NCI-H2107 (cell line): ENCODE measurements at places on chromosomes 4 and X.

DNA sequence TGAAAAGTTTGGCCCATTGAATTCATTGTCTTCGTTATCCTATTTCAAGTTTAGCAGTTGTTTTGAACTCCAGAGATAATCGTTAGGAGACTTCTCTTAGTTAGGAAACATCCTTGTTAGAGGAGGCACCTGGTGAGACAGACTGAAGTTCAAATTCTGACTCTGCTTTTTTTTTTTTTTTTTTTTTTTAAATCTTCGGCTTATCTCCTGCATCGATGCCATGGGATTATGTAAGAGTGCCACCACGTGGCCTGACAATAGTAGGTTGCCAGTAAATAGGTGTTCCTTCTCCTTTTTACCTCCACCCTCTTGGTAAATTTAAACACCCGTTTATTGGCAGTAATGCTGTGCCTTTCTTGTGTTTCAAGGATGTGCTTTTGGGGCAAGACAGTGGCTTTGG lies 149.3 kb downstream of the SOWAHB start:
- DNase-seq = no peak

DNA sequence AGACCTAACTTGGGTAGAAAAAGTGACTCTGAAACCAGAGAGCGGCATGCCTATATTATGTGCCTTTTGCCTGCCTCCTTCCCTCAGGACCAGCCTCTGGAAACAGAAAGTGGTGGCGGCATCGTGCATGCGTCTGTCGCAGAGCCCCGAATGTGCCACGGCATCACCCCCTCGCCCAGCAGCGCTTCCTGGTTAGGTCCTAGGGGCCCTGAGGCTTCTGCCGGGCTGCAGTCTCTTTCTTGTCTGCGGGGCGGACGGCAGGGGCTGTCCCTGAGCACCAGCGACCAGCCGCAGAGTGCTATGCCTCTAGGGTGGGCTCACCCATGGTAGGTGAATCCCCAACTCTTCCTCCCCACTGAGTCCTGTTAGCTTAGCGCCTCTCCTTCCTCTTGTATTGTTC lies 68.7 kb downstream of the VSIG4 start:
- DNase-seq = no peak

- DNase-seq = no peak
These were observed 25.0 kb downstream of the NSG1 start for GRCh38 chr4:4411906-4412305.

DNA sequence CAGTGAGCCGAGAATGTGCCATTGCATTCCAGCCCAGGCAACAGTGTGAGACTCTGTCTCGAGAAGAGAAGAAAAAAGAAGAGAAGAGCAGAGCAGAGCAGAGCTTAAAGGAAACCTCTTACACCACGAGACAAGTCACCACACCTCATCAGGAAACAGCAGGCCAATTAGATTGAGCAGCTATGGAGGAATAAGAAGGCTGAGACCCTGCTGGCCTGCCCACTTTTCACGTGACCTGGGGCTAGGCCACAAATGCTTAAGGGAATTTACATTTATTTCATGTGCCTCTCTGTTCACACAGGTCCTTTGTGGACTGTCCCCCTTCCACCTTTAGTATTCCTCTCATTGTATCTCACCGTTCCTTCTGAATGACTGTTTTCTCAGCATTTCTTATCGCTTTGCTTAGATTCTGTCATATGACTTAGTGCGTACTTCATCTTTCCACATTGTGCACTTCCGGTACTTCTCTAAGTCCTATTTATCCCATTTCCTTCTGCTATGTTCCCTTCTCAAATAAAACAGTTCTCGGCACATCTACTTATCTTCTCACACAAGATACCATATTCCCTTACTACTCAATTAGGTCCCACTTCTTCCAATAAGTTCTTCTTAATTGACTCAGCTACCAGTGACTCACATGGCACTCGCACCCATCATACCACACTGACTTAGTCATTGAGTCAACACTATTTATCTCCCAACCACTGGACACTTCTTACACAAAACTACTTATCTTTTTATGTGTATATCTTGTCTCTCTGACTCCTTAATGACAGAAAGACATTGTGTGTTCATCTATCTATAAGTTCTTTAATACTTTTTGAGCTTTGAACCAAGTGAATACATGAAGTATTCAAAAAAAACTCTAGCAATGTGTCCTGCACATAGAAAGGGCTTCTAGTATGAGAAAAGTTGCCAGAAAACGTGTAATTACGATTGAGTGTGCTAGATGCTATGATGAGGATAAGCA lies 11.0 kb downstream of the CUL4B start:
- DNase-seq = no peak

GRCh38 chr4:112905728-112906127 lies 143.7 kb upstream of the ANK2 start:
- DNase-seq = no peak

- DNase-seq = no peak
These were observed 74.6 kb downstream of the PABPC4L start for GRCh38 chr4:134126955-134127354.

- no peak for DNase-seq
These were observed 59.9 kb downstream of the ZNF827 start for GRCh38 chr4:145878501-145879435.

- no peak for DNase-seq
These were observed 81.5 kb upstream of the CD99 start for GRCh38 chrX:2609431-2610238.

- DNase-seq = peak; percentile 31
These were observed 28.3 kb downstream of the CHRNA9 start for GRCh38 chr4:40363382-40363920.

DNA sequence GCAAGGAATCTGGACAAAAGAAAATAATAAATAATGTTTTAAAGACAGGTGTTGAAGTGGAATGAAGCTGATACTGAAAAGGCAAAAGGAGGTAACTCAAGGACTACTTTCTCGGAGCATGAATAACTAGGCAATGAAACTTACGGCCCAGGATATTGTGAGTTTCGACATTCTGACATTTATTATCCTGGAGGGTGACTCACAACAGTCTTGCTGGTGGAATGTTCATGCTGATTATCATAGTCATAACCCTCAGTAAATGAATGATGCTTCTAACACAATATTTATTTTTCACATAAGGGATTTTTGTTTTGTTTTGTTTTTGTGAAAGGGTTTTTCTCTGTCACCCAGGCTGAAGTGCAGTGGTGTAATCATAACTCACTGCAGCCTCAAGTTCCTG lies 147.0 kb upstream of the HPGD start:
- no peak for DNase-seq

GRCh38 chr4:122978109-122978508 lies 55.7 kb upstream of the NUDT6 start:
- no peak for DNase-seq

DNA sequence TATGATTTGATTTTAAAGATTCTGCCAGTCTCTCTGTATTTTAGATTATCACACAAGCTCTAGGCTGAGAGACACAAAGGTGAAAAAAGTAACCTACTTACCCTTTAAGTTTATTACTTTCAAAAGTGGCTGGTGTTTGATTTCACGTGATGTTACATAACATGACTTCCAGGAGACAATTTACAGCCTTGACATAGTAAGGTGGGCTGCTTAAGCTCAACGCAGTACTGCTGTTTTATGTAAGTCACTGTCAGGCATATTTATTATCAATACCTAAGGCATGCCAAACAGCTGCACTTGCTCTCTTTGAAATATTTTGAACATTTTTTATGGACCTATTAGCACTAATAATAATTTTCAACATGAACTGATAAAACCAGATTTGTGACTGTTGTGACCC lies 451.5 kb upstream of the FAM241A start:
- DNase-seq = no peak

GRCh38 chr4:47478804-47479203 lies 6.3 kb upstream of the ATP10D start:
- DNase-seq = no peak
